D721Med (cell line): ENCODE measurements at places on chromosomes 13 and 19.

DNA sequence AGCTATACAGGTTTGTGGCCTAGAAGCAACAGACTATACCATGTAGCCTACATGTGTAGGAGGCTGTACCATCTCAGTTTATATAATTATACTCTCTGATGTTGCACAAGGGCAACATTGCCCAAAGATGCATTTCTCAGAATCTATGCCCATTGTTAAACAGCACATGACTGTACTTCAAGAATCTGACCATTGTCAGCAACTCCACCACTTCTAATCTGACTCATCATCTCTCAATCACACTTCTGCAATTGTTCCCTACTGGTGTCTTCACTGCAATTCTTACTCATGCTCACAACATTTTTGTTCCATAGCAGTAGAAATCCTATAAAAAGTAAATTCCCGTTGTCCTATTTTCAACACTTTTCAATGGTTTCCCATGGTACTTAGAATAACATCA, 63.9 kb upstream of the ATXN8OS start:
- DNase-seq, result no peak

DNA sequence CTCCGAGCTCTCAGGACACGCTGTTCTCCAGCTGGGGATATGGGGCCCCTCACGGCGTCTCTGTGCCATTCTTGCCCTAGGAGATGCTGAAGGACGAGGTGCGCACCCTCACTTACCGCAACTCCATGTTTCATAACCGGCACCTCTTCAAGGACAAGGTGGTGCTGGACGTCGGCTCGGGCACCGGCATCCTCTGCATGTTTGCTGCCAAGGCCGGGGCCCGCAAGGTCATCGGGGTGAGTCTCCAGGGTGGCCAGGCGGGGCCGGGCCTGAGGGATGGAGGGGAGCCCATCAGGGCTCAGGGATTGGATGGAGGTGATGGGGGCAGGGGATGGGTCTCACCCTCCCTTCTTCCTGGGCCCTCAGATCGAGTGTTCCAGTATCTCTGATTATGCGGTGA, 4.8 kb downstream of the PRMT1 start:
- no peak for DNase-seq

- no peak for DNase-seq
These were observed 18.8 kb upstream of the MTRF1 start for GRCh38 chr13:41282129-41282571.

DNA sequence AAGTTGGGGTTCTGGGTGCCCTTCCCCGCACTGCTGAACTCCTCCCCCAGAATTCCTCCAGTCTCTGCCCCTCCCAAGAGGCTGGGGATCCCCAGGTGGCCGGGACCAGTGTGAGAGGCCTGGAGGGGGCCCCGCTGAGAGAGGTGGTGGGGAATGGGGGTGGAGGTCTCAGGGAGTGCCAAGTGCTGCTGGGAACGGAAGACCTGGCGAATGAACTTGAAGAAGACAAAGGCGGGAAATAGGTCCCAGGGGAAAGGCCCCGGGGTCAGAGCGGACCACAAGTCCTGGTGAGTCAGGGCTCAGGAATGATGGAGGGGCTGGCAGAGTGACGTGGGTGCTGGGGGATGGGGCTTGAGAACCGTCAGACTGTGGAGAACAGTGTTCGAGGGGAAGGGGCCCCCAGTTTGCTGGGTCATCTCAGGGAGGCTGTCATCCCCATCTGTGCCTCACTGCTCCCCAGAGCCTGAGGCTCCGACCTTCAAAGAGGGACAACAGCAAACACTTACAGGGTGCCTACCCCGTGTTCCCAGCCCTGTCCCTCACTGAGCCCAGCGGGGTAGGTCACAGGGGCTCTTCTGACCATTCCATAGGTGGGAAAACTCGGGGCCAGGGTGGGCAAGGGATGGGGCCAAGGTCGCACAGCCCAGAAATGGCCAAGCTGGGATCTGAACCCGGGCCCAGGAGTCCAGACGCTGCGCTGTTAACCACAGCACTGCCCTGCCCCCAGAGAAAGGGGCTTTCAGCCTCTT, 16.0 kb upstream of the SEMA6B start:
- no peak for DNase-seq

- no peak for DNase-seq
These were observed 42.6 kb upstream of the GRTP1 start for GRCh38 chr13:113406321-113407102.

DNA sequence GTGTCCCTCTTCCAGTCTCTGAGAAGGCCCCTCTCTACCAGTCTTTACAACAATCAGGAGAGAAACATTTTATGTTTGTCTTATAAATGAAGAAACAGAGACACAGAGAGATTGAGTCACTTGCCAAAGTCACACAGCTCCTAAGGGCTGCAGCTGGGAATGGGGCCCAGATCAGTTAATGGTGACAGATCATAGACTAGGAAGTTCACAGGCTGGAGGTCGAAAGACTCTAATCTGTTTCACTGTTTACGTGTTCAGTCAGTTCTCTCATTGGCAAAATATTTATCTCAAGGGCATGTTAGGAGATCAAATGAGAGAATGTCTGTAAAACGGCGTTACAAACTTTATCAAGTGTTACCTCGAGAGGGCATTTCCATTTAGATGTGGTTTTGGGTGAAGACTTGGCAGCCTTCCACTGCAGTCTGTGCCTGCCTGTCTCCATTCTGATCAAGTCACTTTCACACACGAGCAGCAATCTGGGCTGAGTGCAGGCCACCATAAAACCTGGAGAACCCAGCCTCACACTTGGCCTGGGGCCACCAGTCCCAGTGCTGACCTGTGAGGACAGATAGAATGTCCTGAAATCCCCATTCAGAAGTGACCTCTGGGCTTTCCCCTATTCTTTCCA, 65.1 kb downstream of the SIAH3 start:
- no peak for DNase-seq

- no peak for DNase-seq
These were observed 245.4 kb downstream of the SHISA2 start for GRCh38 chr13:25806264-25806974.

GRCh38 chr19:43778651-43779050, 2.1 kb downstream of the KCNN4 start:
- no peak for DNase-seq

DNA sequence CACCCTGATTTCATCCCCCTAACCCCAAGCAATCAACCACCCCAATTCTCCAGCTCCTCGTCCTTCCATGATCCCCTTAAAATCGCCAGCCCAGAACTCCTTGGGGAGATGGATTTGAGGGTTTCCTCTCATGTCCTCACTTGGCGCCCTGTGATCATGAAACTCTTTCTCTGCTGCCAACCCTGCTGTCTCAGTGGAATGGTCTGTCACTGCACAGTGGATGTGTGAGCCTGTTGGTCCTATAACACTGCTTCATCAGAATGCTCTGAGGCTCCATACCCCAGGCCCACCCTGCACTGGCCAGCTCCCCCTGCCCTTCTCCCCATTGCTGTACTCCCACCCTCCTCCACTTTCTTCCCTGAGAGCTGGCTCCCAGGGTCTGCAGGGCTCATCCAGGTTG, 12.6 kb upstream of the ZNF792 start:
- DNase-seq, result no peak

DNA sequence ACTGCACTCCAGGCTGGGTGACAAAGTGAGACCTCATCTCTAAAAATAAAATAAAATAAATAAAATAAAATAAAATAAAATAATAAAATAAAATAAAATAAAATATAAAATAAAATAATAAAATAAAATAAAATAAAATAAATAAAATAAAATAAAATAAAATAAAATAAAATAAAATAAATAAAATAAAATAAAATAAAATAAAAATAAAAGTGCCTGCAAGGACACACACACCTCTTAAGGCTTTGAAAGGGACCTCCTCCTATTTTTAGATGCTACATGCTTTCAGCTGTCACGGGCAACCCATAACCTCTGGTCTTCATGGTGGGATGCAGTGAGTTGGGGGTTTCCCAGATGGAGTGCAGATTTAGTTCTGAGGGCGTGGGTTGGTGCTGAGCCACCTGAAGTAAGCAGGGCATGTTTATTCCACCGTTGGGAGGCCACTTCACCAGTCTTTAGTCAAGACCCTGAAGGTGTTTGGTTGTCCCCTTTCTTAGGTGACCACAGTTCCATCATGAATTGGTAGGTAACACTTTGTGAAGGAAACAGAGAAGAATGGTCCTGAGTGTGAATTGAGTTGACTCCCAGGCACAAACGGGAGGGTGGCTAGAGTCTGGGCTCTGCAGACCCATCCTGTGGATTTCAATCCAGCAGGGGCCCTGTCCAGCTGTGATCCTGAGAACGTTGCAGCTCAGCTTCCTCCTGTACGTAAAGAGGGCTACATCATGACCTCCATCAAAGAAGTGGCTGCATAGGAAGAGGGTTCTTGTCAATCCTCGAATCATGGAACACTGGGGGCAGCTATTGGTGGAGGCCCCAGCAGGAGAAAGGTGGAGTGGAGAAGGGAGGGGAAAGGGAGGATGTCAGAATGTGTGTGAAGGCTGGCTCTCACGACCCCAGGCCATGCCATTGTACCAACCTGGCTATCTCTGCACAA, 234.2 kb downstream of the ZNF536 start:
- DNase-seq, result no peak

- no peak for DNase-seq
These were observed 157.2 kb downstream of the TM9SF2 start for GRCh38 chr13:99658261-99658991.

DNA sequence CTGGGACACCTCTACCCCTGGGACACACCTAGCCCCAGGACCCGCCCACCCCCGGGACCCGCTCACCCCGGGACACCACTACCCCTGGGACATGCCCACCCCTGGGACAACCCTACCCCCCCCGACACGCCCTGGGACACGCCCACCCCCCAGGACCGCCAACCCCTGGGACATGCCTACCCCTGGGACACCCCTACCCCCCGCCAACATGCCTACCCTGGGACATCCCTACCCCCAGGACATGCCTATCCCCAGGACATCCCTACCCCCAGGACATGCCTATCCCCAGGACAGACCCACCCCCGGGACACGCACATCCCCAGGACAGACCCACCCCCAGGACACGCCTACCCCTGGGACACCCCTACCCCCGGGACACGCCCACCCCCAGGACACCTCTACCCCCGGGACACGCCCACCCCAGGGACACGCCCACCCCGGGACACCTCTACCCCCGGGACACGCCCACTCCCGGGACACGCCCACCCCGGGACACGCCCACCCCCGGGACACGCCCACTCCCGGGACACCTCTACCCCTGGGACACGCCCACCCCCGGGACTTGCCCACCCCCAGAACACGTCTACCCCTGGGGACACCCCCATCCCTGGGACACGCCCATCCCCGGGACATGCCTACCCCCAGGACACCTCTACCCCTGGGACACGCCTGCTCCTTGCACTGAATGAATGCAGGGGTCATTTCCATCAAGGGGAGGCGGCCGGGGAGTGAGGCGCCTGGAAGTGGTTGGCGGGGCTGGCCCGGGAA, 32.3 kb downstream of the ADPRHL1 start:
- DNase-seq, result no peak

DNA sequence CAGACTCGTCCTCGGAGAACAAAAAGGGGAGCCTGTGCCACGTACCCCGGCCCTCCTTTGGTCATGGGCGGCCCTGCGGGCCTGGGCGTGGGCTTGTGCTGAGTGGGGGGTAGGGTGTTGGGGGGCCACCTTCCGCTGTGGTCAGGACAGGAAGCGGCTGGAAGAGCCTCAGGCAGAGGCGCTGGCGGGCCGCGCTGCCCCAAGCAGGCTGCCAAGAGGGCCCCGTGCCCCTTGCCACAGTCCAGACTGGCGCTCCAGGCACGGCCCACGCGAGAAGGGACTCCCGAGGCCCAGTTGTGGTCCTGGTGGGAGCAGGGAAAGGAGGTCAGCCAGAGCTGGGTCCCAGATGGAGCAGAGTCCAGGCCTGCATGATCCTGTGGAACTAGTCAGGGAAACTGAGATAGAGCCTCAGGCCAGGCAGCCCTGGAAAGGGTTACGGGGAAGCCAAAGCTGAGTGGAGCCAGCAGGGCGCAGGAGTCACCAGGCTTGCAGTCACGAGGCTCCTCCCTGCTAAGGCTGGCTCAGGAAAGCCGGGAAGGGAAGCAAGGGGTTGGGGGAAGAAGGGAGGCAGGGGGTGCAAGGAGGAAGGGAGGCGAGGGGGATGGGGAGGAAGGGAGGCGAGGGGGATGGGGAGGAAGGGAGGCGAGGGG, 135.0 kb downstream of the CRYL1 start:
- no peak for DNase-seq

DNA sequence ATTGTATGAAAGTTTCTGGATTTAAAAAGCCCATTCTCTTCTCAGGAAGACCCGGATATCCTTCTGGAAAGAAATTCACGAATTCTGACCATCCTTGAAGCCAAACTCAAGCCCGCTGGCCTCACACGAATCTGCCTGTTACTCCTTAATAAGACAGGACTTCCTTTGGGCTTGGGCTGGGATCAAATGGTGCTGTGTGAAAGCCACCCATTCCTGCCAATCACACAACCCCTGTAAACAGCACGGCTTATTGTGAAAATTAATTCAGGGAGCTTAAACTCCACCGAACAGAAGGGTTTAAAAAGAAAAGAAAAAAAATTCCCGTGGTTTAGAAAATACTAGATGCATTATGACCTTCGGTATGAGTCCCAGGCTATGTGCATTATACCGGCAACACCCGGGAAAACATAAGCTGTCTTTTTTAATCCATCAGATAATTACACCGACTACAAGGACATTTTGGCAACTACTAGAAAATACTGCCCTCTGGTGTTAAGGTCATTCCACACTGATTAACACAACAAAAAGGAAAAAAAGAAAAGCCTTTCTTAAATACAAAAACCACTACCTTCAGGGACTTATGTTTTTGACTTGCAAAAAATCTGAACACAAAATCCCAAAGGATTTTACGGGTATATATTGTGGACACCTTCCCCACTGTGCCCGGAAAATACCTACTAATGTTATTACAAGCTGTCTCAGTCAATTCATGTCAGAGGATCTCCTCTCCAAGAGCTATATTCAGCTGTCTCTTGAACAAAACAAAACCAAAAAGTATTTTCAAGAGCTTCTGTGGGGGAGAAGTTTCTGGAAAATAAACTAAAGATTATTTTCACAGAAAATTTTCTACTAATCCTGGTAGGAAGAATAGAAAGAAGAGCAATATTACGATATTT, 76.0 kb upstream of the LSM14A start:
- peak; percentile 28 for DNase-seq

GRCh38 chr19:655691-656090, 7.3 kb downstream of the RNF126 start:
- DNase-seq, result no peak

DNA sequence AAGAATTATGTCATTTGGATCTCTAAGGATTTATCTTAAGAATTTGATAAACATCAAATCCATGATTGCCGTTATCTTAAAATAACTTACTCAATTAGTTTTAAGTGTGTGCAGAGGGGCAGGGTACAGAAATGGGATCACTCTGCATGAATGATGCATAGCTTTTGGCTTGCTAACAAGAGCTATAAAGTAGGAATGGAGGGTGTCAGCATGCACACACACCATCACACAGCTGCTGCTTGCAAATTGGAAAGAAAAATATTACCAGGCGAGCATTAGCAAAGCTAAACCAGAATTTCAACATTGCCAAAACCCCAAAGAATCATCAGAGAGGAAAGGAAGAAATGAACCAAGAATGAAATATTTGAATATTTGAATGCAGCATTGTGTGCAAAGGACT, 580.6 kb downstream of the LMO7 start:
- DNase-seq, result no peak

DNA sequence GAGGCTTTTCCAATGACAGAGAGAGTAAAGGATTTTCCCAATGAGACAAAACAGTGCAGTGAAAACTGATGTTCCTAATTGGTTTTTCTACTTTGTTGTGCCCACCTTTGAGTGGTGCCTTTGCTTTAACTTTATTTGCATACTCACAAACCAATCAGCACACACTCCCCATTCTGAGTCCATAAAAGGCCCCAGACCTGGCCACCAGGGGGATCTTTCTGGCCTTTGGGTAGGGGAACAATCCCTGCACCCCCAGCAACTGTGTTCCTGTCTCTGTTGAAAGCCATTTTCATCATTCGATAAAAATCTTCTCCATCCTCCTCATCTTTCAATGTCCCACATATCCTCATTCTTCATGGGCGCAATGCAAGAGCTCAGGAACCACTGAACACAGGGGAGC, 252.8 kb downstream of the B3GLCT start:
- no peak for DNase-seq
